Thoracic aorta (tissue), 2 donors: ENCODE measurements at places on chromosomes 1 and 21.

- DNase-seq = no peak
Measured at GRCh38 chr1:89906088-89906487, 85.3 kb downstream of the LRRC8D start.

GRCh38 chr1:204370176-204370575, 10.4 kb upstream of the PLEKHA6 start:
- no peak for DNase-seq

DNA sequence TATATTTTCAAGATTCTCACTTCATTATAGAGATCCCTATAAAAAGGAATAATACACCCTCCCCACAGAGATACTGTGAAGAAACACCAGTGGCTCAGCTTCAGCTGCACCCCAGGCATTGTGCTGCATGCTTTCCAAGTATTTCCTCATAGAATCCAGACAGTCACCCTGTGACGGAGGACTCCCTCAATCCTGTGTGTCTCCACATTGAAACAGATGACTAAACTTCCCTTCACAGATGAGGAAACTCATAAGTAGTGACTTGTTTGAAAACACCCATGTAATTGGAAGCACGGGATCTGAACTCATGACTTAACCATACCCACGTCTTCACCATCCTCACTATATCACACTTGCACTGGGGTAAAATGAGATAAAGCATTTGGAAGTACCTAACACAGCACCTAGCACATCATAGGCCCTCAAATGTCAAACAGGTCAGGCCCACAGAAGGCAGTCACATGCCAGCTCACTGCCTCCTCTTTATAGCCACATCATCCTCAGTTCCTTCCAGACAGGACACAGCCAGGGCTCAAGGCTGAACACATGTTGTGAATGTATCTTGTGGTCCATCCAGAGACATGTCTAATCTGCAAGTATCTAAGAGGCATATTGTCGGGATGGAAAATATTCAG, 55.2 kb downstream of the GPR161 start:
- DNase-seq = no peak

DNA sequence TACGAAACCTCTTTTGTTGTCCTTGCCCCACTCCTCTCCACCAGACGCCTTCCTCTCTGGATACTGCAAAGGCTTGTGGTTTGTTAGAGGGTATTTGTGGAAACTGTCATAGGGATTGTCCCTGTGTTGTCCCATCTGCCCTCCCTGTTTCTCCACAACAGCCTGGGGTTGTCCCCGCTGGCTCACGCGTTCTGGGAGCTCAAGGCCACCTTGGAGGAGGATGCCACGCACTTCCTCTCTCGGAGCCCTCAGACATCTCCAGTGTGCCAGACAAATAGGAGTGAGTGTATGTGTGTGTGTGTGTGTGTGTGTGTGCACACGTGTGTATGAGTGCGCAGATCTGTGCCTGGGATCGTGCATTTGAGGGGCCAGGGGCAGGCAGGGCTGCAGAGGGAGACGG, 37.6 kb upstream of the IL19 start:
- DNase-seq = no peak

DNA sequence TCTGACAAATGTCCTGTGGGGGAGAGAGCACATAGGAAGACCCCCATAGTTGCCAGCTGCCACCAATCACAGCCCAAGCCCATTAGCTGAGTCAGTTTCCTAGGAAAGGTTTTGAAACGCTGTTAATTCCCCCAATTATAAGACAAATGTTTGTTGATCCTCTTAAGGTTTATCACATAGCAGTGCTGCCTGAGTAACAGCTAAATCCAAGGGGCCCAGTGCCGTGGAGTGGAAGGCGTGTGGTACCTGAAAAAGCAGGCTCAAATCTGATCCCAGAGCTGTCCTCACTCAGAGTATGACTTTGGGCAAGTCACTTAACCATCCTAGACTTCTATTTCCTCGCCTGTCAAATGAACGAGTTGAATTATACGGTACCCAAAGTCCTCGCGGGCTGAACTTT, 69.5 kb downstream of the GRIK3 start:
- no peak for DNase-seq

GRCh38 chr1:245999697-246000637, 507.1 kb downstream of the SMYD3 start:
- no peak for DNase-seq

GRCh38 chr1:181324797-181325616, 158.3 kb upstream of the CACNA1E start:
- no peak for DNase-seq

DNA sequence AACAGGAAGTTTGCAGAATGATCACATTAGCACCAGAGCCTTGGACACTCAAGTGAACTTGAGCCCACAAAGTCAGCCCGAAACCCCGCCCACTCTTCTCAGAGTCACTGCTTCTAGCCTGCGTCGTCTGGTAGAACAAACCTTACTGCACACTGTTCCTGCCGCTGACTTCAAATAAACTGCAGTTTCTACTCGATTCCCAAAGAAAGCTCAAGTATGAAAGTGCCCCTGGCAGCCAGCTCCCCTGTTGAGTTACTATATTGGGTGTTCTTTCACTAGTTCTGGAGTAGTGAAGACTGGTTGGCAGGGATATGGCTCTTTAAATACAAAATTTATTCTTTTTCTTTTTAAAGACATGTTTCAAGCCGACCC, 164.7 kb downstream of the GALNT2 start:
- DNase-seq = peak; percentile 79

GRCh38 chr1:201008666-201009360, 14.7 kb downstream of the KIF21B start:
- DNase-seq = no peak

DNA sequence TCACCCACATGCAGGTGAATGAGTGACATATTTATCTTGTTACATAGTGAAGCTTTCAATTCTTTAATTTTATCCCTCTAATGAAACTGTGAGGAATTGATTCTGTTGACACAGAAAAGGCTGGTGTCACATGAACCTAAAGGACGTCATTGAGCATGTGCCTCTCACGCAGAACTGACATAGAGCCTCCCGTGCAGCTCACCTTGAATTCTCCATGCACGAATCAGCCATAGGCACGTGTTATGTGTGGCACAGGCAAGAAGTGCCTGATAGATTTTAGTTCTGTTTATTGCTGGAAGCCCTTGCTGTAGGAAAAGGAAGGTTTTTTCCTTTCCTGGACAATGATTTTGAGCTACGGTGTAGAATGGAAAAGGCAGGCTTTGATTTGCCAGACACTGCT, 11.3 kb downstream of the ADARB1 start:
- no peak for DNase-seq

GRCh38 chr1:154726443-154726842, 118.5 kb upstream of the ADAR start:
- DNase-seq = no peak

DNA sequence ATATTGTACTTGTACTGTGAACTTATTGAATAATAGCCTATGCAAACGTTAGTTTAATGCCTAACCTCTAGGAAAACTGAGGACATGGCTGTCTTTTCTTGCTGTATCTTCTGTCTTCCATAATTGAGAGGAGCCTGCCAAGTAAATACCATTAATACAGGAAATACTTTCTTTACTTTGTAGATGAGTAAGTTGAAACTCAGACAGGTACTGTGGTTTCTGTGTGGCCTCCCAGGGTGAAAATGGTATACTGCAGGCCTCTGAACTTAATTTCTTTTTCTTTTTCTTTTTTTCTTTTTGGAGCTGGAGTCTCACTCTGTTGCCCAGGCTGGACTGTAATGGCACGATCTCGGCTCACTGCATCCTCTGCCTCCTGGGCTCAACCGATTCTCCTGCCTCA, 208.8 kb upstream of the ADGRL4 start:
- no peak for DNase-seq

- no peak for DNase-seq
Measured at GRCh38 chr1:31502926-31503511, 73.3 kb upstream of the TINAGL1 start.

- no peak for DNase-seq
Measured at GRCh38 chr1:30474818-30475200, 248.6 kb downstream of the MATN1 start.

- no peak for DNase-seq
Measured at GRCh38 chr1:154290921-154291320, 18.5 kb downstream of the HAX1 start.

DNA sequence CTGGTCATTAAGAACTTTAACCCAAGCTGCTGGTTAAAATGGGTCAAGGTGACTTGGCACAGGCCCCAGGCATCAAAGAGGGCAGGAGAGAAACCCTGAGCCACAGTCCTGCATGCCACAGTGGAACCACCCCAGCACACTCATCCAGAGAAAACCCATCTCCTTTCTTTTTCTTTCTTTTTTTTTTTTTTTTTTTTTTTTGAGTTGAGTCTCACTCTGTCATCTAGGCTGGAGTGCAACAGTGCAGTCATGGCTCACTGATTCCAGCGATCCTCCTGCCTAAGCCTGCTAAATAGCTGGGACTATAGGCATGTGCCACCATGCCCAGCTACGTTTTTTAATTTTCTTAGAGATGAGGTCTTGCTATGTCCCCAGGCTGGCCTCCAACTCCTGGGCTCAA, 109.2 kb upstream of the RAB4A start:
- DNase-seq = no peak

GRCh38 chr1:97565886-97566285, 354.9 kb downstream of the DPYD start:
- no peak for DNase-seq

GRCh38 chr1:175481126-175482070, 262.0 kb downstream of the TNR start:
- no peak for DNase-seq

GRCh38 chr1:181643631-181644030, 160.3 kb downstream of the CACNA1E start:
- no peak for DNase-seq

DNA sequence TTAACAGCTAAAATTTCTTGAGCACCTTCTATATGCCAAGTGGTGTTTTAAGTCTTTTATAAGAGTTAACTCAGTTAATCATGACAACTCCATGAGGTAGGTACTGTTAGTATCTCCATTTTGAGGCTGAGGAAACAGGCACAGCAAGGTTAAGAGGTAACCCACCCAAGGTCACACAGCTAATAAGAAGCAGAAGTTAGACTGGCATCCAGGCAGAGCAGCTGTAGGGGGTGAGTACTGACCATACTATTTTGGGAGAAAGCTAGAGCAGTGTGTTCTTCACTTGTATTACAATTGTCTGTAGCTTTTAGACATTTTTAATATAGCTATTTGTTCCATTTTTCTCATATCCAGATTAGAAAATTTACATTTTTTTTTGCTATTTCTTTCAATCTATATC, 4.8 kb downstream of the ATP6V1G3 start:
- DNase-seq = no peak

- no peak for DNase-seq
Measured at GRCh38 chr1:46102769-46103476, 29.5 kb downstream of the PIK3R3 start.

GRCh38 chr1:160239582-160240299, 22.6 kb downstream of the DCAF8 start:
- DNase-seq = no peak

DNA sequence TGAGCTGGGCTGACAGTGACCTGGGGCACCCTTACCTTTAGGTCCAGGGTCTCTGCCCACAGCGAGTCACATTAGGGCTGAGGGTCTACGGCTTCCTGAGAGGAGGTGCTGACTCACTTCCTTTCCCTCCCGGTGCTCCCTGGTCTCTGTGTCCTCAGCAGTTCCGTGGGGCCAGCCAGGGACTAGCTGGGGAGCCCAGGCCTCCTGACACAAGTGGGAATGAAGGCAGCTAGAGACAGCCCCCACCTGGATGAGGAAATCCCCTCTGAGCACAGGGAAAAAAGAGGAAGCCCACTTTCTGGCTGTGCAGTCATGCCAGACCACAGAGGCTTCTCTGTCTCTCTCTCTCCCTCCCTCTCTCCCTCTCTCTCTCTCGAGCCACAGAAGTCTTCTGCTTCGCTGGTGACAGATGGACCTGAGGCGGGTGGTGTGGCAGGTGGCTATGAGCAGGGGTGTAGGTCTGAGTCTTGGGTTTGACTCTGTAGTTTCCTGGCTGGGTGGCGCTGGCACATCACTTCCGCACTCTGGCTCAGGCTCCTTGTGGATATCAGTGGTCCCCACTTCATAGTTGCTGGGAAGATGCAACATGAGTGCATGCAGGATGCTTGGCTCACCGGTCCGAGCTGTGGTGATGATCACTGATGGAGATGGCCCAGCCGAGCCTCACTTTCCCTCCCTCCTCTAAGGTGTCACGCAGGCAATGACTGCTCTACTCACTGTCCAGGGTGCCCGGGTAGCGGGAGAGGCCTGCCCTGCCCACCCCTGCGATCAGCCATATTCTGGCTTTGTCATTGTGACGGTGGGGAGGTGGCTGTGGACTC, 3.5 kb downstream of the SLC66A1 start:
- no peak for DNase-seq

- no peak for DNase-seq
Measured at GRCh38 chr1:79353224-79353623, 346.7 kb upstream of the ADGRL4 start.

DNA sequence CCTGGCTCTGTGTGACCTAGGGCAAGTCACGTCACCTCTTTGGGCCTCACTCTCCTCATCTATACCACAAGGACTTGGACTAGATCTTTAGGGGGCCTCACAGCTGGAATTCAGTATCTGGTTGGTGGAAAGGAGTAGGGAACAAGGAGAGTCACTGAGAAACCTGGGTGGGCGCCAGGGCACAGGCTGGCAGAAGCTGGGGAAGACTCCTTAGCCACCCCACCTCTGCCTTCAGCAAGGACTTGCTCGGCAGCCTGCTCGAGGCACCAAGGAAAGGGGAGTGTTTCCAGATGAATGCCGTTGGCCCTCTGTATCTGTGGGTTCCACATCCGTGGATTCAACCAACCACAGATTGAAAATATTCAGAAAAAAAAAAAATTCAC, 1.2 kb upstream of the OPTC start:
- no peak for DNase-seq

DNA sequence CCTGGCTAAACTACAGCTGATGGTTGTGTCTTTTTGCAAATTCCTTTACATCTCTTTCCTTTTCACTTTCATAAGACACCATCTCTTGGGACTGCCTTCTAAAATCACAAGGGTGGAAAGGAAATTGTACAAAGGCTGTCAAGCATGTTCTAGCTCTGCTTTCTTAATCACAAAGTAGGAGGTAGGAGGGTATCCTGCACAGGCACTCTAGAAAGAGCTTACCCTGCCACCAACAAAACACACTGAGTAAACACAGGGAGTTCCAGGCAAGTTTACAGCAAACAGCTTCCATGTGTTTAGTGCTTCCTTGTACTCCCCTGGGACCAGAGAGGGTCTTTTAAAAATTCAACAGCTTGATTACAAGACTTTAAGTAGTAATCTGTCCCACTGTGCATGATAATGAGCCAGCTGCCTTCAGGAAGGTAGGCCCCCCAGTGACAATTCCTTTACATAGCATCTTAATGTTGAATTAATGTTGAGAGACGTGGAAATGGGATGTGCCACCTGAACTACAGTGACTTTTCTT, 2.4 kb downstream of the PLPP3 start:
- no peak for DNase-seq

DNA sequence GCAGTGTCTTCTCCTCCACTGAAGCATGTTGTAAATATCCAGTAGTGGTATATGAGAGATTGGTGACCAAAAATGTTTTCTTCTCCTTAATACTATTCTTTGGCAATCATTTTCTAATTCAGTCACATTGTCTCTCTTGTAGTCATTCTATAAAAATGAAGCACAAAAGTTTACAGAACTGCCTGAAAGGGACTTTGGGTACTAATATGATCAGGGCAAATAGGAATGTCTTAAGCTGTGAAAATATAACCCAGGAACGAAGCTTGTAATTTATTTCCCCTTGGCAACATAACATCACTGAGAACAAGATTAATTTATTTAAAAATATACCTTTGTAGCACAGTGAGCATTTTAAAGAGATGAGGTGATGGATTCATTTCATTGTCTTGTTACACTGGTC, 4.9 kb downstream of the B3GALT2 start:
- DNase-seq = no peak

- no peak for DNase-seq
Measured at GRCh38 chr21:43721206-43721605, 2.3 kb downstream of the PDXK start.
